MV-4-11 (cell line): ENCODE measurements at places on chromosomes 13 and 19.

- DNase-seq = no peak
Observed at GRCh38 chr19:23070353-23071146, 46.3 kb upstream of the ZNF730 start.

GRCh38 chr13:105333416-105333815 lies 1202.0 kb downstream of the EFNB2 start:
- no peak for DNase-seq

- DNase-seq = no peak
Observed at GRCh38 chr13:77919246-77919920, 752 bp upstream of the EDNRB start.

DNA sequence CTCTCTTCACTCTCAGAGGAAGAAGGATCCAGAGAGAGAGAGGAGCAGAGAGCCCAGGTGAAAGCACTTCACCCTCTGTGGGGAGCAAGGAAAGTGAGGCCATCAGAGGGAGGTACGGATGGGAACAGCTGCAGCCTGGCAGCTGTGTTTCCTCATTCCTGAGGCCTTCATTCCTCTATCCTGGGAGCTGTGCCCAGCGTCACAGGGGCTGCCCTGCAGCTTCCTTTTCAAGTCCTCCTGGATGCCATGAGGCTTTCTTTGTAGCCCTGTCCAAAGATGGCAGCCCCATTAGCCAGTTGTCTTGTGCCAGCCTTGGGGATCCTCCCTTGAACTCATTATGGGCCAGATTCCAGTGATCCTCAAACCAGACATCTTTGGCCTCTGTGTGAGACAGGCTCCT lies 76.8 kb upstream of the PCDH8 start:
- no peak for DNase-seq

DNA sequence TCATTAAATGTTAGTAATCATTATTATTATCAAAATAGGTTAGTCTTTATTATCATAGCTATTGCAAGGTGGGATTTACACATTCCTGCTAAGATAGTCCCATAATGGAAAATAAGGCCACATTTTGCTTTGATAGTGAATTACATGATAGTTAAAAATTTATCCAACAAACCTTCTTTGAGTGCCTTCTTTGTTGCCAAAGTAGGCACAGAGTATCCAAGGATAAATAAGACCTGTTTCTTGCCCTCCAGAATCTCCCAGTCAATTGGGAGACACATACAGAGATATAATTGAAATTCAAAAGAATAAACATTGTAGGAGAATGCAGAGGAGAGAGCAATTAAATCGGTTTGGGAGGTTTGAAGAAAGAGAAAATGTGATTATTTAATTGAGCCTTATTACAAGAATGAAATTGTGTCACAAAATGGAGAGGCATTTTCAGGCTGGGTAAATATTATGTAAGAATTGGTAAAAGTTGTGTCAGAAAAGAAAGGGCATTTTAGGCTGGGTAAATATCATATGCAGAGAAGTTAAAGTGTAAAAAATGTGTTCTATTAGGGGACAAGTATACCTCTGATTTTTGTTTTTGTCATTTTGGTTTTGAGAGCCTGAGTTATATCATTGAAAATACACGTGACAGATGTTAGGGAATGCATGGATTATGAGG lies 189.3 kb downstream of the POU4F1 start:
- DNase-seq = no peak

DNA sequence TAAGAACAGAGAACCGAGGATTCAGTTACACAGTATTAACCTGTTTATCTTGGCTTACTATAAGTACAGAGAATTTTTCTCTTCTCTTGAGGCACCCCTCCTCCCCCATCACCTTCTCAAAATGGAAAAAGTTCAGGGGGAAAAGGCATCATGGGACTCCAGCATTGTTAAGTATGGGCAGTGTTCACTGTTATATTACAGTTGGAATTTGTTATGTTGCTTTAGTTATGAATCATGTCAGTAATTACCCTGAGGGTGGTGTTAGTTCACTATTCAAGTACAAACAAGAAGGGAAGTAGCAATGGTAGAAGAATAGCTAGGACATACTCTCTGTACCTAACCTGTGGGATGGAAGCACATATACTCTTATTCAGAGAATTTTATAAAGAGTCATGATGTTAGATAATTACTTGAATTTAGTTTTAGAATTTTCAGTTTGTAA lies 12.0 kb downstream of the LPAR6 start:
- peak; percentile 47 for DNase-seq

DNA sequence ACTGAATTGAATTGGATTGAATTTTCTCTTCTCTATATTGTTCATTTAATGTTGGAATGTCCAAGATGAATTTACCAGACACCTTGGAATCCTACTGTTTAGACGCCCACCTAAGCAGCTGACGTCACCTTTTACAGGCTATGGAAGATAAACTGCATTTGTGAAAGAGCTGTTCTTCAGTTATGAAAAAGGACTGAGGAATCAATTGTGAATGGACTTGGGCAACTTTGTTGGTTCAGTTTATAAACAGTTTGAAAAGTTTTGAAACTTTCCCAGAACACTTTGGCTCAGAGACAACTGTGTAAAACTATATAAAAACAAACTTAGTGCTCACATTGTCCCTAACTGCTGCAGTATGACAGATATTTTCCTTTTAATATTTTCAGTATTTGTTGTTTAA lies 590.8 kb upstream of the SPRY2 start:
- DNase-seq = no peak
